Fibroblast of pulmonary artery (primary cell): ENCODE measurements at places on chromosomes 2 and 18.

GRCh38 chr2:30221531-30221930, 9.8 kb upstream of the LBH start:
- no peak for DNase-seq

DNA sequence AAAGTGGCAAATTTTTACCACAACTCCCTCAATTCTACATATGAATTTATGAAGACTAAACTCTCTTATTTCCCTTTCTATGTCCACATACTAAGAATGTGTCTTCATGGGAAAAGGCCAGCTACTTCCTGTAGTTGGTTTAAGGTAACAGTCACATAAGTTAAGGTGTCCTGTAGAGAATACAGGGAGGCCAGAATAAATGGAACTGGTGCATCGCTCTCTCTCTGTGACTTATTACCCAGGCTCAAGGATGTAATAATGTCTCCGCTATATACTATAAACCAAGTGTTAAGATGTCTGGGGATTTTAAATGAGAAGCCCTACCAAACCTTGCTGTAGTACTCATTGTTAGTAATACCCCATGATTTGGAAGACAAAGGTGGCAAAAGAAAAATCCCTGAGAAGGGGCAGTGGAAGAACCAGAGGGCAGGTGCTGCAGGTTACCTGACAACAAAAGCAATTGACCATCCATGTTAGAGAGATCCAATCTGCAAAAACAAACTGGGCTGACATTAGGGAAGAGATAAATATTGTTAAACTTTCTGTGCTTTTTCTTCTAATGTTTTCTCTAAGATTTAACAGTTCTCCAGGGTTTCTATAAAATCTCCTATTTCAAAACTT, 372.8 kb downstream of the TMX3 start:
- DNase-seq, result no peak

- peak; percentile 29 for DNase-seq
Measured at GRCh38 chr2:85501248-85501647, 37.7 kb upstream of the MAT2A start.

DNA sequence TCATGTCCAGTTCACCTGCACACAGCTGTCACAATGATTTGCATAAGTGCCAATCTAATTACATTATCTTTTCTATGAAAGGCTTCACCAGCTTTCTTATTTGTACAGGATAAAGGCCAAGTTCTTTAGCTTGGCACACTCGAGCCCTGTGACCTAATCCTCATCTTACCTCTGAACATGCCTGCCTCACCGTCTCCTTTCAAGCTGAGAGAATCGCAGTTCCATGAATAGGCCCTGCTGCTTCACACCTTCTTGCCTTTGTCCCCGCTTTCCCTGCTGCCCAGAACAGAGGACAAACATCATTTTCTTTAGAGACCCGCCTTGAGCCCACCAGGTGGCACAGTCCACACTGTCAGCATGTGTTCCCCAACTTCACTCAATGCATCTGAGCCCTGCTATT, 1094.7 kb downstream of the BCL11A start:
- no peak for DNase-seq

GRCh38 chr18:46566111-46566510, 90.9 kb downstream of the LOXHD1 start:
- no peak for DNase-seq

DNA sequence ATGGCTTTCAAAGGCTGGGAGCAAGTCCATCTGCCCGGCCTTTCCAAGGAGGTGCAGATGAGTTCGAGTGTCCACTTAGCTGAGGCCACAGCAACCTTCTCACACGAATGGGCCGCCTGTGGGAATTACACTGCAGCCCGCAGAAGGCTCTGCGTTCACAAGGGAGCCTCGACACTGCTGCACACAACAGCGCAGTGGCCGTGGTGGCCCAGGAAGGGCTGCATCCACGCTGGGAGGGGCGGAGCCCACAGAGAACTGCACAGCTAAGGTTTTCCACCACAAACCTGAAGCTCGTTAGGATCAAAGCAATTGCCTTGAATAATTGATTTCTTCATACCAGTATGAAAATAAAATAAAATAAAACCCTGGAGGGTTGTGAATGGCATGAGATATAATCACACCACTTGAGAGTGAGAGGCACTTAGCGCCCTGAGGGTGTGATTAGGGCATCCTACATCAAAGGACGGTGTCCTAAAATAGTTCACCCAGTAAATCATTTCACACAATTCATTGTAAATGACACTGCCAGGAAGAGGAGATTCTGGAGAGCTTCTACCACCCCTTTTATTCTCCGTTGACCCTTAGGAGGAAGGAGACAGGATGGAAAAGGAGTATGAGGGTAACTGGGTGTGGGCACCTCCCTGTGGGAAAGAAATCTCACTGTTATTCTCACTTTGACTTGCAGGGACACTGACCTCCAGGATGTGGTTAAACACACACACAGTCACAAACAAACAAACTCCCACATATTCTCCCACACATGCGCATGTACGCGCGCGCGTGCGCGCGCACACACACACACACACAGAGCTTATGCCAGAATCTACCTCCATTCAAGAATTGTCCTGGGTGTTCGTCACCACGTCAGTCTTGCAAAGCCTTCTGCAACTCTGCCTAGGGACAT, 256.6 kb upstream of the ID2 start:
- DNase-seq, result no peak

- DNase-seq, result no peak
Measured at GRCh38 chr18:44526705-44527415, 153.8 kb upstream of the SETBP1 start.

- DNase-seq, result peak; percentile 59
Measured at GRCh38 chr18:47815486-47816270, 114.8 kb downstream of the SMAD2 start.

DNA sequence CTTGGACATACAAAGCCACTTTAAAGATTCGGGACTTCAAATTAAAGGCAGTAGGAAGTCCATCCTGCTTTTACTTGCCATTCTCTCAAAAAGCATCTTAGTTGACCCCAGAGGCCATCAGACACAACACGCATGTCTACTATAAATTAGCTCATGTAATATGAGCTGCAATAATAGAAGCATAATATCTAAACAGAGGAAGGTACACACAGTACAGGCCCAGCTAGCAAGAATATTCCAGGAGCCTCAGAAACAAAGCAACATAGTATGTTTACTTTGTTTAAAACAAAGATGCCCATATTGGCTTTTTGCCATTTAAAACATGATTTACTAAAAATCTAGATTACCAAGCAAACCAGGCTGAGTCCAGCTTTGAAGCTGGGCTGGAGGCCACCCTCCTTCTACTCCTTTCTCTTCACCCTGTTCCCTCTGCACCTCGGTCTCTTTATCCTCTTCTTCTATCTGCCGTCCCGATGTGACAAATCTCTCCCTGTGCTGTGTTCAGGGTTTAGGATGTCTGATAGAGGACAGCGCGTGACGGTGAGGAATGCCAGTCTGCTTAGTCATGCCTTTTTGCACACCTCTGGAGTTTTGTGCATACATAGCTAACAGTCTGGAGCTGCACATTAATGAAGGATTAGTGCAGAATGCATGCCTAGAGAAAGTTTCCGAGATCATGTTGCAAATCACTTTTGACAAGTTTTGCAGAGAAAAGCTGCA, 28.2 kb downstream of the DTNA start:
- peak; percentile 19 for DNase-seq

- no peak for DNase-seq
Measured at GRCh38 chr2:26076001-26076587, 42.2 kb downstream of the RAB10 start.

DNA sequence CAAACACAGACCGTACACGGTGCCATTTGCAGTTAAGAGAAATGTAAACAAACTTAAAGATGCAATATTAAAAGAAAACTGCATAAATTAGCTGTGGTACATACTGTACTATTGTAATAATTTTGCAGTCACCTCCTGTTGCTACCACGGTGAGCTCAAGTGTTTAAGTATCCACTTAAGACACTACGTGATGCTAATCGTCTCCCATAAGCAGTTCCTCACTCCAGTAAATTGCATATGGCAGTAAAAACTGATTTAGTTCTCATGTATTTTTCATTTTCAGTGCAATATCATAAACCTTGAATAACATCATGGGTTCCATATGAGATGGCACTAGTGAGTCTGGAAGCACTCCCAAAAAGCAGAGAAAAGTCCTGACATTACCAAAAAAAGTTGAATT, 14.4 kb downstream of the CLEC4F start:
- DNase-seq, result no peak

DNA sequence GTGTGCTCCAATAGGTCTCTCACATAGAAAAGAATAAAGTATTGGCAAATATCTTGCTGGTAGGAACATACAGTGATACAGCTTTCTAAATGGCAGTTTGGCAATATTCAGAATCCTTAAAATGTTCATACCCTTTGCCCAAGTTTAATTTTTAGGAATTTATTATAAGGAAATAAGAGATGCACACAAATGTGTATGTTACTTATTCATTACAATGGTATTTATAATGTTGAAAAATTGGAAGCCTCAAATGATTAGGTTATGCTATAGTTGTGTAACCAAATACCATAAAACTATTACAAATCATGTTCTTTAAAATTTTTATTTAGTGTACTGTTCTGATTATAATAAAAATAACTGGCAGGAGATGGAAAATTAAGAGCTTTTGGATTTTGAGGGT, 196.8 kb downstream of the MCFD2 start:
- no peak for DNase-seq

DNA sequence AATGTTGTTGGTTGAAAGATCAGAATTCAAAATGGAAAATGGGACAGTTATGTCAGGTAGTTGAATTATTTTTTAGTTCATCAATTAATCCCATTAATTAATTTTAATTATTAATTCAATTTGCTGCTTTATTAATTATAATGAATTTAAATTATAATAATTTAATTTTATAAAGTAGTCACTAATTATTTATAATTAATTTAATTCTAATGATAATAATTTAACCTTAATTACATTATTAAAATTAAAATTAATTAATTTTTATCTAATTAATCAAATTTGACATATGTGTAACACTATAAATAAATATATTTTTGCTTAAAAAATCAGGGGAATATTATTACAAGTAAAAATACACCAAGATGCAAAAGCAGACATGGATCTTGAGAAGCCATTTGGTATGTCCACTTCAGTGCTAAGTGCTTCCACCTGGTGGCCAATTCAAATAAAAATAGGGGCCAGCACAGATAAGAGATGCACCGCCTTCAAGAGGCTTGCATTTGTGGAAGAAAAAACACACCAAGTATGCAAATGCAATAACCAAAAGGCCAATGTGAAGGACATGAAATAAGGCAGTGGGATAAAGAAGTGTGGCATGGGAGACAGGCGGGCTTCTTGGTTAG, 73.2 kb downstream of the MBP start:
- peak; percentile 82 for DNase-seq

- DNase-seq, result peak; percentile 81
Measured at GRCh38 chr18:79507076-79507545, 111.4 kb downstream of the NFATC1 start.

DNA sequence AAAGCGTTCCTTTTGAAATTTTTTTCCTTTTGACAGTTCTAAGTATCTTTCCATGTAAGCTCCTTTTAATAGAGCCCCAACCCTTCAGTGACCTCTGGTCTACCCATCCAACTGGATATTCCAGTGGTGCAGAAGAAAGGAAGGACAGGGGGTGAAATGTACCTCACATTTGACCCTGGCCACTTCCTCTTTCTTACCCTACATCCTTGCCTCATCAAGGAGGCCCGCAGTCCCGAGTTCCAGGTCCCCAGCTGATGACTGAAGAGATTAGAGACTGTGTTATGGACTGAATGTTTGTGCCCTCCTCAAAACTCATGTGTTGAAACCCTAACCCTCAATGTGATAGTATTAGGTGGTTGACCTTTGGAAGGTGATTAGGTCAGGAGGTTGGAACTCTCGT, 158.1 kb downstream of the RBM43 start:
- DNase-seq, result no peak

- no peak for DNase-seq
Measured at GRCh38 chr2:198441901-198442300, 637.5 kb downstream of the PLCL1 start.

DNA sequence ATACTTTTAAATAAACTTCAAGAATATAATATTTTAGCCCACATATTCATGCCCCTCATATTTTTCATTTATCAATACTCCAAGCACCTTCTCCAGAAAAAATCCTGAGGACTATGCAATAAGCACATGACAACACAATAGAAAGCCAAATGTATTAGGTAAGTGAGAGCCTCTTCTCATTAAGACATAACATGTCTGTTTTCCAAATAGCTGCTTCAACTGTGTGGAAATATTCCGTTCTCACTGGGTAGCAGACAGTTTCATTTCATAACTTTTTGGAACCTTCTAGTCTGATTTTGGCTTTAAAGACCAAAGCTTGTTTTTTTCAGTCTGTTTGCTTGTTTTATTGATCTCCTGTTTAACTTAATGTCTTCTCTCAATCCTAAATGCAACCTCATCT, 137.8 kb downstream of the PIK3C3 start:
- no peak for DNase-seq

- peak; percentile 42 for DNase-seq
Measured at GRCh38 chr2:175097297-175097696, 70.7 kb downstream of the ATF2 start.

- no peak for DNase-seq
Measured at GRCh38 chr18:11579916-11580315, 29.5 kb upstream of the SLC35G4 start.

DNA sequence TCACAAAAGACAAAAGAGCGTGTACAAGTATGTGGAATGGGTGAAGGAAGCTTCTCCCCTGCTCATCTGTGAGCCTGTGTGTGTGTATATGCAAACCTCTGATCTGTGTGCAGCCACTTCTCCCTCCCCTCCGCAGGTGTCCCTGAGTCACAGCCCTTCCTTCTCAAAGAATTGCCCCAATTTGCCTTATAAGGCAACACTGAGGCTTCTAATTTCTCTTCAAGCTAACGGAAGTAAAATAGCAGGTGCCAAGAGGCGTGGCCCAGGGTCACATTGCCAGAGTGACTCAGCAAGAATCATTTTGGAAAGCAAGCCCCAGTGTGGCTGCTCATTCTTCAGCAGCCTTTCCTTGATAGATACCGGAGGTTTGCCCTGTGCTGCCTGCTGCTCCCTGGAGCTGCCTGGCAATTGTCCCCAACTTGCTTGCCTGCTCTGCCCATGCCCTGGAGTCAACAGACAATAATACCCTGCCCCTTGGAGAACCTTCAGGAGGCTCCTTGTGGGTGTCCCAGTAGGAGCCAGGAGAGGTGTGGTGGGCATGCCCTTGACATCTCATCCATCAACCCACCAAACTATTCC, 37.3 kb upstream of the BMP10 start:
- DNase-seq, result peak; percentile 85

DNA sequence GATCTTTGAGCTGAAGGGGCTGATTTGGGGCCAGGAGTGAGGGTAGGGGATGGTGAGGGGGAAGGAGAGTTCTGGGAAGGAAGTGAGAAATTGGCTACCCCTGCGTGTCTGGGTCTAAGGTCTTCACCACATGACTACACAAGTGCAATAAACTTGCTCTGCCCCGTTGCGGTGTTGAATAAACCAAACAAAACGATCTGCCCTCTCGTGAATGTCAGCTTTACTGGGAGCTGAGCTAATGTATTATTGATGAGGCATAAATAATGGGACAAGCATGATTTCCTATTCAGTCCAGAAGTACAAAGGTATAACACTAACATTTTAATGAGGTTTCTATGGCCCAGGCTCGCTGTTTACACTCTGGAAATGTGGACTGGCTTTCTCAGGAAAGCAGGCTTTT, 8.0 kb upstream of the CFAP221 start:
- DNase-seq, result no peak

- no peak for DNase-seq
Measured at GRCh38 chr2:127129937-127130336, 23.0 kb upstream of the BIN1 start.

- DNase-seq, result peak; percentile 88
Measured at GRCh38 chr2:48496849-48497248, 33.1 kb upstream of the STON1 start.

GRCh38 chr18:69097349-69097748, 299.5 kb downstream of the CCDC102B start:
- no peak for DNase-seq
